ENCODE measurements at places on chromosomes 12 and 14.

DNA sequence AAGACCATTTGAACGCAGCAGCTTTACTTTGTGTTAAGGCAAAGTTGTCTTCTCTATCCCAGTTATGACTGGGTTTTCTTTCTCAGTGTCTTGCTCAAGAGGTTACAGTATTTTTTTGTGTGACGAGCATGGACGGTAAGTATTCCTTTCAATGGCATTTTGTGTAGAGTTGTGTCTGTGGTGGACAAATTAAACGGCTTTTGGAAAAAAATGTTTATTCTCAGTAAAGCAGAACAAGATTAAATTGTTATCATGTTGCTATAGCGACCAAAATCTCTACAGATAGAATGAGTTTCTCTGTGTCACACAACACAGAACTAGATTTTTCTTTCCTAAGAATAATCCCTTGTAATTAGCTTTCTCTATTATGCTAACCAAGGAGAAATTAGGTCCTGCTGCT is 417.1 kb downstream of the AEBP2 start:
- DNase-seq, result no peak

- no peak for DNase-seq
These were observed 110.7 kb downstream of the KIF26A start for GRCh38 chr14:104249089-104249488.

GRCh38 chr14:54267172-54267571 is 129.6 kb upstream of the CDKN3 start:
- DNase-seq, result no peak

- DNase-seq, result no peak
These were observed 11.3 kb downstream of the C3AR1 start for GRCh38 chr12:8054816-8055215.

DNA sequence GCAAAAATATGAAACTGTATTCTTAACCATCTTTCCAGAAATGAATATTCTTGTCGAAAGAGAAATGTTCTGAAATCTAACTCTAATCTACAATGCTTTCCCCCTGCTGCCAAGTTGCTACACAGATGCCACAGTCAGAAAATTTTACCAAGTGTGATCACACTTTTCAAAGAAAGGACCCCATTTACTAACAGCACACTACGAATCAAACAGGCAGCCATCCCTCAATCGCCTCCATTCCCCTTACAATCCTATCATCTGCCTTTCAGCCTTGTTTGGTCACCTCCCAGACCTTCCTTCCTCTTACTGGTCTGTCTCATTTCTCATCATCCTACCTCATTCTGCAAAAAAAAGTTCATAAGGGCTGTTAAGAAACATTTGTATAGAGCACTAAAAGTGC is 190.1 kb downstream of the MED13L start:
- DNase-seq, result no peak

DNA sequence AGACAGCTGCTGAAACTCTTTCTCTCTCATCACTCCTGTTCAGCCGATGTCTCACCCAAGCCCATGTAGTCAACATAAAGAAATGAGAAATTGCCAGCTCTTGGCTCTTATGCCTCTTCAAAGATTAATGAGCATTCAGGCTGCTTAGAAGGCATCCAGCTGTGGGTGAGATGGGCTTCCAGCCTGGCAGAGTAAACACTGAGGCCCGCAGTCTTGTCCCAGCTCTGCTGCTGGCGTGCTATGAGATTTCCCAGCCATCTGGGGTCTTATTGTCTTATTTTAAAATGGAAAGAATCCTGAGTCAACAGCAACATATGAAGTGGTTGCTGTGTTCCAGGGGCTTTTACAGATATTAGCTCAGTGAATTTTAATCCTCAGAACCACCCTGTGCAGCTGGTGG is 12.6 kb downstream of the RXYLT1 start:
- DNase-seq, result no peak

GRCh38 chr12:95908573-95908972 is 33.8 kb downstream of the CCDC38 start:
- DNase-seq, result no peak

DNA sequence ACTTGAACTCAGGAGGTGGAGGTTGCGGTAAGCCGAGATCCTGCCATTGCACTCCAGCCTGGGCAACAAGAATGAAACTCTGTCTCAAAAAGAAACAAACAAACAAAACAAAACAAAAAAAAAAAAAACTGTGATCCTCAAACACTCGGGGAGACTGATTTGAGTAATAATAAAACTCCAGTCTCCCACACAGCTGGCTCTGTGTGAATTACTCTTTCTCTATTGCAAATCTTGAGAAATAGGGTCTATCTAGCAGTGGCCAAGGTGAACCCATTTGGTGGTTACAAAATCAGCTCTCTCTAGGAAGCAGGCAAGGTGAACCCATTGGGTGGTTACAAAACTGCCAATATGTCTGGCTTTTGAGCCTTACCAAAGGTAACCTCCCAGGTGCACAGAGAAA is 6.0 kb upstream of the ACOT6 start:
- no peak for DNase-seq

All from germinal center (tissue), 1 donor.